ENCODE measurements at places on chromosomes 6 and 20. TPM values are rescaled to one million over a fixed set of nuclear protein-coding genes. Genes with fewer than 3 reads are reported as not detected.

Gene SSTR4
- total RNA-seq: not detected

Gene PERP
- 1.7 TPM for total RNA-seq

Gene MYLK2
- total RNA-seq: 1.2 TPM

Gene SERINC3
- 57.8 TPM for total RNA-seq

Gene RNF144B
- total RNA-seq: 2.0 TPM

Gene ZNF391
- total RNA-seq: 2.5 TPM

Gene SIRPG
- not detected for total RNA-seq

Gene SAMD3
- total RNA-seq: 6.1 TPM

Gene AKAP12
- 51.9 TPM for total RNA-seq

Gene JAG1
- total RNA-seq: 16.0 TPM

Gene NOTCH4
- 4.4 TPM for total RNA-seq

Gene TRIM31
- not detected for total RNA-seq

Gene GRM4
- total RNA-seq: 3.7 TPM

Gene GSTA2
- total RNA-seq: not detected

Gene VWA7
- total RNA-seq: 0.98 TPM

Gene TFAP2D
- 0.49 TPM for total RNA-seq

Gene NR2E1
- 10.8 TPM for total RNA-seq

Gene RRP36
- 35.9 TPM for total RNA-seq

Gene STXBP5
- 104 TPM for total RNA-seq

Gene ACSS1
- 3.9 TPM for total RNA-seq

Gene ERVFRD-1
- not detected for total RNA-seq

Gene HLA-DRB1
- total RNA-seq: 1.7 TPM

Gene CD24
- total RNA-seq: 964 TPM

Gene MEI4
- 0.25 TPM for total RNA-seq

Gene ZBTB2
- 5.9 TPM for total RNA-seq

Gene EPHA7
- 36.4 TPM for total RNA-seq

Gene TRIM40
- total RNA-seq: not detected

Gene GHRH
- total RNA-seq: not detected

Gene PDE10A
- 54.6 TPM for total RNA-seq

Gene LPA
- total RNA-seq: 0.25 TPM

Gene PBOV1
- total RNA-seq: not detected

Gene SLC17A1
- not detected for total RNA-seq

Gene ARFGEF3
- total RNA-seq: 45.2 TPM

Gene PGC
- 0.49 TPM for total RNA-seq

Gene CALHM4
- not detected for total RNA-seq

Gene HEBP2
- 3.7 TPM for total RNA-seq

Gene TXLNB
- total RNA-seq: 0.25 TPM

Gene KHDC1L
- 0.49 TPM for total RNA-seq

Gene CAGE1
- not detected for total RNA-seq

Gene OR2J3
- not detected for total RNA-seq

Gene SIGLEC1
- total RNA-seq: 0.25 TPM

Gene SMLR1
- total RNA-seq: not detected

Gene VPS16
- 48.9 TPM for total RNA-seq

Gene KCNK16
- not detected for total RNA-seq

Gene TNXB
- 10.1 TPM for total RNA-seq

Gene SLC17A3
- not detected for total RNA-seq

Gene COL20A1
- total RNA-seq: 7.4 TPM

All from temporal lobe (tissue), 4 donors.